Brain (organoid and tissue), 16 donors: ENCODE measurements at places on chromosomes 1 and 21.

- DNase-seq, result no peak
Observed at GRCh38 chr1:30267856-30268255, 455.5 kb downstream of the MATN1 start.

DNA sequence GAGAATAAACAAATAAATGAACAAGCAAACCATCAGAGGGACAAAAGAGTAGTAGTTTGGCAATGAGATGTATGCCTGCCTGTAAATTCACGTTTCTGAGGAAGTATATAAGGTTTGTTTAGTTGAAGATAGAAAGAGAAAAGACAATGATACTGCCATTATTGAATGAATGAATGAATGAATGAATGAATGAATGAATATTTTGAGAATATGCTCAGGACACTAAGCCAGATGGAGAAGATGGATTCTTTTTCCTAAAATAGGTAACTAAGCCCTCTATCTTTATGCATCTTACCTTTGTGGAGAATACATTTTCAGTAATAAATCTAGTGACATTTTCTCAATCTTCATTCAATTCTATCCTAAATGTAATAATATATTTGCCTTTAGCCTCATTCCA, 49.4 kb downstream of the SLC35A3 start:
- DNase-seq, result no peak

- no peak for DNase-seq
Observed at GRCh38 chr1:87583459-87583858, 254.8 kb downstream of the LMO4 start.

- DNase-seq, result no peak
Observed at GRCh38 chr1:98028800-98029199, 108.0 kb upstream of the DPYD start.

- DNase-seq, result peak; percentile 13
Observed at GRCh38 chr21:15732290-15732995, 2.7 kb downstream of the USP25 start.

- peak; percentile 27 for DNase-seq
Observed at GRCh38 chr1:19665496-19666465, 1.1 kb downstream of the HTR6 start.

DNA sequence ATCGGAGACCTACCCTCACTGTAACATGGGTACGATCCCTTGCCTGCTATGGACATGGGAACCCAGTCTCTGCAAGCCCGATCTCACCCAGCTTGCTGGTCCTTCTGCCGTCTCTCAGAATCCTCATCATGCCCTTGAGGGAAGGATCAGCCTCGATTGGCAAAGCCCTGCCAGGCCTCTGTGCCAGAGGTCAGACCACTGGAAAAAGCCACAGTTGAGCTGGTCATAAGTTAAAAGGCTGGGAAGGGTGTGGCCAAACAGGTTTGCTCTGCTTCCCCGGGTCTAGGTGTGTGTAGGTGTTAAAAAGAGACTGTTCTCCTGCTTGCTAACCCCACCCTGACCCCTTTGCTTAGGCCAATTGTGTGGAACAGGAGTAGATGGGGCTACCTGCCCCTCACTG, 19.5 kb upstream of the PADI3 start:
- no peak for DNase-seq

- no peak for DNase-seq
Observed at GRCh38 chr1:172727956-172728603, 69.2 kb downstream of the FASLG start.

DNA sequence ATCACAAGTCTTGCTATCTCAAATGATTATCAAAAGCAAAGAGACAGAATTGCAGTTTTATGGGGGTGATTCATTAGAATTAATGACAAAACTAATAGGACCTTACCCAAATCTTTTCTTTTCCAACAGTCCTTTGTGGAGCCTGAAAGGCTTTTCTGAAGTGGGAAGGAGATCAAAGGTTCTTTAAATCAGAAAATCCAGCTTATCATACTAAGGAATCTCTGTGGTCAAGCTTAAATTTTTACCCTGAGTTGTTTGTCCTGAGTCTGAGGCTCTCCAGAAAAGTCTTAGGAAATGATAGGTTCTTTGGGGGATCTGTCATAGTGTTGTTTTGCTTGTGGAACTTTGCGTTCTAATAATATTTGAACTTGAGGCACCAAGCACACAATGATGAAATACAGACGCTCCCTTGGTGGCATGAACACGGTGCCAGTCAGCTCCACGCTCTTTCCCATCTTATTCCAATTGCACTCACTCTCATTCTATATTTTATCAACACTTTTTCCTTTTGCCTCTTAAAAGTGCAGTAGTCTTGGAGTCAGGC, 38.0 kb upstream of the COL24A1 start:
- DNase-seq, result no peak

GRCh38 chr1:243482141-243483022, 226.5 kb downstream of the SDCCAG8 start:
- peak; percentile 97 for DNase-seq

DNA sequence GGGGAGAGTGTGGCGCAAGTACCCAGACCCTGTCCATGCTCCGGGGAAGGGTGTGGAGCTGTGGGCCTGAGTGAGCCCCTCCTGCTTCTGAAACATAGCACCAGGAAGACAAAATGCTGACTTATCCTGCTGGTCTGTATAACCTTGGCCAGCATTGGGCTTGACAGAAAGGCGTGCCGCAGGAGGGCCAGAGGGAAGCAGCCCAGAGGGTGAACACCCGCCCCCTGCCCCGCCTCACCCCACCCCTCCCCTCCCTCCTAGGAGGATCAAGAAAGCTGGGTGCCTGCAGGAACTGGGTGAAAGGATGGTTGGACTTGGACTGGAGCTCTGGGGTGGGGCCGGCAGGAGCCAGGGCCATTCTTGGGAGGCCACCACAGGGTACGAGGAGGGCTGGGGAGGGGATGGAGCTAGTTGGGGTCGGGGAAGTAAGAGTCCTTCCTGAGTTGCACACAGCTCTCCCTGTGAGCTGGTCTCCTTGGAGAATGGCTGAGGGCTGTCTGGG, 27.1 kb downstream of the PTPRF start:
- no peak for DNase-seq

DNA sequence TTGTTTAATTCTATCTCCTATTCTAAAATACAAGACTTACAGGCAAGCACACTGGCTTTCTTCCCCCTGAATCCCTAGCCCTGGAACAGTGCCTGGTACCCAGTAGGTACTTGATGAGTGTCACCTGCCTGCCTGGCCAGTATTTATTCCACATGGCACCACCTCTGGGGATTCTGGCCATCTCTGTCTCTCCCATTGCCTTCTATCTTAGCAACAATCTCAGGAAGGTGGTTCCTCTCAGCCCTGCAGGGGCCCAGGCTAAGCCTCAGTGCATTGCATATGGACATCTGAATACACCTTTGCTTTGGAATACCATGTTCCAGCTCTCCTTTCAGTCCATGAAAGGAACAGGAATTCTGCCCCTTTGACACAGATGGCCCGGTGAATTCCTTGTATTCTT, 81.0 kb downstream of the HIVEP3 start:
- no peak for DNase-seq

DNA sequence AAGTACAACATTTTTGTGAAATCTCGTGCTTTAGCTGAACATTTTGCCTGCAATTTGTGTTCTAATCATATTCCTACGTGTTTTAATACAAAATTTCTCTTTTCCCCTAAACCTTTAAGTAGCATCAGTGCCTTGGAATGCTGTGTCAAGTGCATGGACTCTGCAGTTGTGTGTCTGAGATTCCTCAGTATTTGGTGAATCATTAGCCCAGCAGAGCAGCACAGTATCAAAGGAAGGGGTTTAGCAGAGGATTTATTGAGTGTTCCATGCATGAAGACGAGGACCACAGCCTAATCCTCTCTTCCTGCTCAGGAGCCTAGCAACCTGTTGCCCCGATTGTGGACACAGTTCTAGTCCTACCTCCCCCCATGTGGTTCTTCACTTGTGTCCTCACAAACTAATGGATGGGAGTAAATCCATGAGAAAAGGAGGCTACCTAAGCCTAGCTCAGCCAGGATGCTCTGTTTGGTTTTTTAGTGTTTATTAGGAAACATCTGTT, 29.3 kb upstream of the PCP4 start:
- DNase-seq, result no peak

GRCh38 chr1:240094041-240094722, 2.5 kb downstream of the FMN2 start:
- no peak for DNase-seq

- DNase-seq, result no peak
Observed at GRCh38 chr1:199510314-199510713, 517.2 kb upstream of the NR5A2 start.

DNA sequence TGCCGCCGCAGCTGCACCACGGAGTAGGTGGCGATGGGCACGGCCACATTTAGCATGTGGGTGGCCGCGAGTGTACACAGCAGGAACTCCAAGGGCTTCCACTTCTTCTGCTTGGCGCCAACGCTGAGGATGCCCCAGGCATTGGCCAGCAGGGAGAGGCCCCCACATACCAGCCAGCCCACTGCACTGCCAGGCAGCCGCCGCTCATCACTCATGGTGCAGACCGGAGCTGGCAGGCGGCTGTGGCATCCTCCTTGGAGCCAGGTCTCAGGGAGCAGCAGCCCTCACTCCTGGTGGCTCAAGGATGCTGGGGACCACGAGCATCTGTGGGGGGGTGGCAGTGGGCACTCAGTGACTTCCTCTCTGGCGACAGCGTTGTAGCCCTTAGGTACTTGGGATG, 6.2 kb downstream of the GPR153 start:
- DNase-seq, result no peak

- no peak for DNase-seq
Observed at GRCh38 chr1:223645903-223646302, 19.6 kb downstream of the CAPN8 start.

DNA sequence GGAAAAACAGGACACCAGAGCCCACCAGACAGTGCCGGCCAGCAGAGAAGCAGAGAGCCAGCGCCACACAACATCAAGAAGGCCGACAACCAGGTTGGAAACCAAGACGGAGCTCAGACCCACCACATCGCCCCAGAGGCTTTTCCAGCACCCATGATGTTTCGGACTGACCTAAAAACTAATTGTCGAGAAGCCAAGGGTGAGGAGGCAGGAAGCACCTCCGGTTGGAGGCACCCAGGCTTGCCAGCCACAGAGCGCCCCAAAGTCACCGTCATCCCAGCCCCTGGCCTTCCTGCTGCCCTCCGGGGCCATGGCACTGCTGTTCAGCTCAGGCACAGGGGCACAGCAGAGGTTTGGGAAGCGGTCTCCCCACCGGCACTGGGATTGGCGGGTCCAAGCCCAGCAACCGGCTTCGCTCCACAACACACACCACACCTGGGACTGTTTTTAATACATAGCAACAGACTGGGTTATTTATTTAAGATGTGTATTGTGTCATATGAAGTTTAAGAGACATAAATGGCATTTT, 67.2 kb downstream of the SLC37A1 start:
- no peak for DNase-seq

GRCh38 chr1:75727571-75727970, 3.1 kb downstream of the ACADM start:
- no peak for DNase-seq

- no peak for DNase-seq
Observed at GRCh38 chr1:55063577-55063942, 24.2 kb downstream of the PCSK9 start.

DNA sequence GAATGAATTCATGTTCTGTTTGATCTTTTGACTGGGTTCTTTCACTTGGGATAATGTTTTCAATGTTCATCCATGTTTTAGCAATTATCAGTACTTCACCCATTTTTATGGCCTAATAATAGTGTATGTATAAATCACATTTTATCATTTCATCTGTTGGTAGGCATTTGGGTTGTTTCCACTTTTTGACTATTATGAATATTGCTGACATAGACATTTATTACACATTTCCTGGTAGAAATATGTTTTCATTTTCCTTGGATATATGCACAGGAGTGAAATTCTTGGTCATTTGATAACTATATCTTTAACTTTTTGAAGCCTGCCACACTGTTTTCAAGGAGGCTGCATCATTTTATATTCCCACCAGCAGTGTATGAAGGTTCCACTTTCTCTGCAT, 79.8 kb downstream of the AXDND1 start:
- DNase-seq, result no peak

GRCh38 chr1:28411656-28412055, 42.1 kb downstream of the PHACTR4 start:
- no peak for DNase-seq

DNA sequence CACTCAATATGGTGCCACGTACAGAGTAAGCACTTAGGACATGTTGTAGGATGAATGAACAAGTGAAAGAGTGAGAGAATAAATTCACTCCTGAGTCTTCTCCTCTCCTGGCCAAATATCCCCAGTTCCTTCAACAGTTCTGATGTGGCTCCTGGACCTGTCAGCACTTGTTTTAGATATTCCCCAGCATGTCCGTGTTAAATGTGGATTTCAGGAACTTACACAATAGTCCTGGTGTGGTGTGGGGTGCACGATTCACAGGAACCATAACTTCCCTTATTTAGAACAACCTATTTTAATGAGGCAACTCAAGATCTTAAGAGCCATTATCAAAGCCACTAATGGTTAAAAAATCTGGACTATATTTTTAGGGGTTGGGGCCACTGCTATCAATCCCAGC, 39.0 kb upstream of the MYSM1 start:
- no peak for DNase-seq

- no peak for DNase-seq
Observed at GRCh38 chr1:110768605-110769004, 93.9 kb upstream of the KCNA3 start.

- DNase-seq, result no peak
Observed at GRCh38 chr1:41619511-41620364, 135.3 kb upstream of the EDN2 start.

DNA sequence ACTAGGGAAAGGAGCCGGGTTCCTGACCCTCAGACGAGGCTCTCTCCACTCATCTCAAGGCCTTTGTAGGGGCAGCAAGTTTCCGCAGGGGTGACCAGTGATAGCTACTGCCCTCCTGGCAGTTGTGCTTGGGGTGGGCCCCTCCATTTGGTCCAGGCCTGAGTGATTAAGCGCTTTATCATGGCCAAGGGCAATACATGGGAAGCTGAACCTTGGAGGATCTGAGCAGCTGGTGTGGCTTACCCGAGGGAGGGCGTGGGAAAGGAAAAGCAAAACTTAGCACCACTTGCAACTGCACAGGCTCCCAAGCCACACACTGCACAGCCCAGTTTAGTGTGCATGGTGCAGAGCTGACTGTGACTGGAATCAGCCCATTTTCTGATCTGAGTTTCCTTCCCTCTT, 47.8 kb downstream of the GADD45A start:
- DNase-seq, result no peak

DNA sequence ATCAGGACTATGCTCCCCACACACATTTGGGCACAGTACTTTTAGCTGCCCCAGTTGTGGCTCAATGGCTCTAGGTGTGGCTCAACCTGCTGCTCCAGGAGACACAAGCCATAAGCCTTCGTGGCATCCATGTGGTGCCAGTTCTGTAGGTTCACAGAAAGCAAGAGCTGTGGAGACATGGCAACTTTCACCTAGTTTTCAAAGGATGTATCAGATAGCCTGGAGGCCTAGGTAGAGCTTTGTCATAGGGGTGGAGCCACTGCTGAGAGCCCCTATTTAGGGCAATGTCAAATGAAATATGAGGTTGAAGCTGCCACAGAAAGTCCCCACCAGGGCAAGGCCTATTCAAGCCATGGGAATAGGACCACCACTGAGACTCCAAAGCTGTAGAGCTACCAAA, 210.5 kb downstream of the LMO4 start:
- no peak for DNase-seq

- DNase-seq, result no peak
Observed at GRCh38 chr1:181141431-181141910, 53.0 kb downstream of the IER5 start.

- DNase-seq, result no peak
Observed at GRCh38 chr1:39129514-39129913, 75.0 kb upstream of the MACF1 start.
